ENCODE measurements at places on chromosomes 1 and 21.
A peak's percentile ranks its signal among the peaks of the same experiment; 100 is the strongest.

DNA sequence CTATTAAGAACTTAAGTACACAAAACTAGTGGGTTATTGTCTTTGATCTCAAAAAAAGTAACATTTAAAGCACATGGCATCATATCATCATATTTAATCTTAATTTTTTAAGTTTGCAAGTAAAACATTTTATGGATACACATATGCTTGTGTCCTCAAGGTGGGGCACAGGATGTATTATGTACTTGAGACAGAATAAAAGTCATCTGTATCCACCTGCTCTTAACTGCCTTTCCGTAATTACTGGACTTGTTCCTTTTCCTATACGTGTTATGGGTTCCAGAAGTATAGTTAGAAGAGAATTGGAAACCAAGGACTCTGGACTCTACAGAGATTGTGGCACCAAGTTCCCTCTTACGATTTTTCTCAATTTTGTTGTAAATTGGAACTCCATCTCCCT, 79.4 kb downstream of the FCRL5 start:
- no peak overlapping the region for H3K27ac ChIP-seq
- DNase-seq: no peak
- no peaks in the 10 kb centered on the region for H3K36me3 ChIP-seq

DNA sequence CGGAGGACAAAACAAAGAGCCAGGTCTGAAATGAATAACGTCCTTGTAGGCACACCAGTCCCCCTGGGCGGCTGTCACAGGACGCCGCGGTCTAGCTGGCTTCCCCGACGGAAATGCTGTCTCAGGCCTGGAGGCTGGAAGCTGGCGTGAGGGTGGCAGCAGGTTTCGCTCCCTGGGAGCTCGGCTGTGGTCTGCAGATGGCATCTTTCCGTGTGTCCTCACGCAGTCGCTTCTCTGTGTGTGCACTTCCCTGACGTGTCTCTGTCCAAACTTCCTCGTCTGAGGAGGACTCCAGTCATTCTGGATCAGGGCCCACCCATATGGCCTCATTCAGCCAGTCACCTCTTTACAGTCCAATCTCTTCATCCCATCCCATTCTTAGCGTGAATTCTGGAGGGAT, 14.2 kb downstream of the TNFRSF14 start:
- H3K27ac ChIP-seq: no peak overlapping the region
- DNase-seq: no peak
- H3K4me3 ChIP-seq: no peak overlapping the region
- H3K36me3 ChIP-seq: peaks cover 15% of the 10 kb centered on the region
- H3K27me3 ChIP-seq: peaks cover 5% of the 10 kb centered on the region

GRCh38 chr21:43926196-43926595, 61.2 kb downstream of the AGPAT3 start:
- H3K4me3 ChIP-seq: no peak overlapping the region
- H3K27ac ChIP-seq: no peak overlapping the region
- H3K4me1 ChIP-seq: peaks cover 25% of the 10 kb centered on the region
- no peaks in the 10 kb centered on the region for H3K27me3 ChIP-seq
- DNase-seq: no peak
- H3K36me3 ChIP-seq: peaks cover 14% of the 10 kb centered on the region

- H3K36me3 ChIP-seq: no peaks in the 10 kb centered on the region
- H3K4me3 ChIP-seq: no peak overlapping the region
- no peaks in the 10 kb centered on the region for H3K4me1 ChIP-seq
- no peak for DNase-seq
- no peak overlapping the region for H3K27ac ChIP-seq
These were observed 5.3 kb upstream of the ADAMTS5 start for GRCh38 chr21:26972192-26972591.

DNA sequence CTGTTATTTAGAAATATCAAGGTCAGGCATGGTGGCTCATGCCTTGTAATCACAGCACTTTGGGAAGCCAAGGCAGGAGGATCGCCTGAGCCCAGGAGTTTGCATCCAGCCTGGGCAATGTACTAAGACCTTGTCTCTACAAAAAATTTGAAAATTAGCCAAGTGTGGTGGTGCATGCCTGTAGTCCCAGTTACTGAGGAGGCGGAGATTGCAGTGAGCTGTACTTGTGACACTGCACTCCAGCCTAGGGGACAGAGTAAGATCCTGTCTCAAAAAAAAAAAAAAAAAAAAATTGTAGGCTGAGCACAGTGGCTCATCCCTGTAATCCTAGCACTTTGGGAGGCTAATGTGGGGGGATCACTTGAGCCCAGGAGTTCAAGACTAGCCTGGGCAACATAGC, 45.3 kb downstream of the PIK3CD start:
- no peaks in the 10 kb centered on the region for H3K27me3 ChIP-seq
- H3K4me1 ChIP-seq: peaks cover 53% of the 10 kb centered on the region
- H3K36me3 ChIP-seq: peaks cover 69% of the 10 kb centered on the region
- H3K27ac ChIP-seq: no peak overlapping the region

DNA sequence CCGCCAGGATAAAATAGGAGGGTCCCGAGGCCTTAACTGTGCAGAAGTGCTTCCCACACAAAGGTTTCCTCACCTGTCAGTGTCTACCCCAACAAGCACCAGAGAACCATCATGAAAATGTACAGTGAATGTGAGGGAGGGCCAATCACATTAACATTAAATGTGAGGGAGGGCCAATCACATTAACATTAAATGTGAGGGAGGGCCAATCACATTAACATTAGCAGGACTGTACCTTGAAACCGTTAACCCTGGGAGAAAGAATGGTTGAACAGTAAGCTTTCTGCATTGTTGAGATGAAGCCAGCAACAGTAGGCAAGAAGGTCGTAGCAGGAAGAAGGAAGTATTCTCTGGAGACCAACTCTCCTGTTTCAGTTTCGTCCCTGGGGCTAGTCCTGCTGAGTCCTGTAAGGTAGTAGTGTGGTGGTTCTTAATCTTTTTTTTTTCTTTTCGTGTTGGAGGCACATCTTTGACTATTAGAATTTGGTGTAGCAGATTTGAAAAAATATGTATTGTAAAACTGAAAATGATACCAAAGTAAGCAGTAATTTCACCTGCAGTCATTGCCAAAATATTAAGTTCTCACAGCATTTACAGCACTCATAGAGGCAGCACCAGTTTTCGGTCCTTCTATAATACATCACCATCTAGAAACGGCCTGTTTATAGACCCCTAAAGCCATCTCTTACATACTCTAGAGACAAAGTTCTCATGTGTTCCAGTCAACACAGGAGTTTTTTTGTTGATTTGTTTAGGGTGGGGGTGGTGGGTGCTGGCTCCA, 98.6 kb upstream of the PPP2R5A start:
- no peaks in the 10 kb centered on the region for H3K27me3 ChIP-seq
- peak overlapping the region; percentile 56 for H3K4me3 ChIP-seq
- H3K27ac ChIP-seq: peak overlapping the region; percentile 90
- H3K36me3 ChIP-seq: peaks cover 3% of the 10 kb centered on the region

DNA sequence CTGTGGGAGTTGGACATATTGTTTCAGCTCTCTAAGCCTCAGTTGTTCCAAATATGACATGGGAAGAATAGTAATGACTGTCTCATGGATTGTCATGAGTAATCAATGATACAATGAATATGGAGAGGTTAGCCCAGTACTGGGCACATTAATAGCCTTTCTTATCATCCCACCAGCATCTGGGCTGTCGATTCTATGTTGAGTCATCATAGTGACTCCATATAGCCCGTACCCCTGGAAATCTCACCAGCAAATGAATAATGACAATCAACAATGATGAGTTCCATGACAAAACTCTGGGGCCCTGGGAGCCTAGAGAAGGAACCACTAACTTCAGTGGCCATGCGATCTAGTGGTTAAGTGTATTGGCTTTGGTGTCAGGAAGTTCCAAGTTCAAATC, 39.7 kb upstream of the GJB5 start:
- no peaks in the 10 kb centered on the region for H3K36me3 ChIP-seq
- H3K27me3 ChIP-seq: peaks cover 2% of the 10 kb centered on the region
- no peak overlapping the region for H3K27ac ChIP-seq

GRCh38 chr1:232622378-232622777, 7.6 kb downstream of the SIPA1L2 start:
- no peak overlapping the region for H3K4me3 ChIP-seq
- no peak overlapping the region for H3K27ac ChIP-seq
- peaks cover 17% of the 10 kb centered on the region for H3K27me3 ChIP-seq
- no peak for DNase-seq
- no peaks in the 10 kb centered on the region for H3K36me3 ChIP-seq

GRCh38 chr1:210525716-210526454, 197.2 kb downstream of the HHAT start:
- no peak overlapping the region for H3K4me3 ChIP-seq
- no peak for DNase-seq
- H3K4me1 ChIP-seq: no peaks in the 10 kb centered on the region
- H3K27me3 ChIP-seq: no peaks in the 10 kb centered on the region
- H3K36me3 ChIP-seq: no peaks in the 10 kb centered on the region

GRCh38 chr1:240667351-240667750, 55.4 kb upstream of the GREM2 start:
- DNase-seq: no peak
- H3K27ac ChIP-seq: no peak overlapping the region
- H3K36me3 ChIP-seq: no peaks in the 10 kb centered on the region
- H3K4me3 ChIP-seq: no peak overlapping the region
- peaks cover 4% of the 10 kb centered on the region for H3K4me1 ChIP-seq

DNA sequence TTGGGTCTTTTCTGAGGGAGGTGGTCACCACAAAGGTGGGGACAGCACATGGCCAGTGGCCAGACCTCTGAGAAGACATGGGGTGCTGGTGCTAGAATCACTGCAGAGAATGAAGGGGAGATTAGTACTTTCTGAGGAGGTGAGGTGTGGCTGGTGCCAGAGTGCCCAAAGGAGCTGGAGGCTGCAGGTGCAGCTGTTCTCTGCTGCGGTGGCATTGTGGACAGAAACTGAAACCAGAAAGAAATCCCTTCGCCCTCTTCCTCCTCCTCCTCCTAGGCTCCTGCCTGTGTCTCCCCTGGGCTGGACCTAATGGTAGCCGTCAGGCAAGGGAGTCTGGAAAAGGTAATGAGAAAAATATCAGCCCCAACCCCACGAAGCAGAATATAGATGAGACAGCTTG, 261.7 kb downstream of the TM2D1 start:
- no peak overlapping the region for H3K4me3 ChIP-seq
- no peaks in the 10 kb centered on the region for H3K27me3 ChIP-seq
- H3K27ac ChIP-seq: no peak overlapping the region
- DNase-seq: no peak
- H3K36me3 ChIP-seq: no peaks in the 10 kb centered on the region

DNA sequence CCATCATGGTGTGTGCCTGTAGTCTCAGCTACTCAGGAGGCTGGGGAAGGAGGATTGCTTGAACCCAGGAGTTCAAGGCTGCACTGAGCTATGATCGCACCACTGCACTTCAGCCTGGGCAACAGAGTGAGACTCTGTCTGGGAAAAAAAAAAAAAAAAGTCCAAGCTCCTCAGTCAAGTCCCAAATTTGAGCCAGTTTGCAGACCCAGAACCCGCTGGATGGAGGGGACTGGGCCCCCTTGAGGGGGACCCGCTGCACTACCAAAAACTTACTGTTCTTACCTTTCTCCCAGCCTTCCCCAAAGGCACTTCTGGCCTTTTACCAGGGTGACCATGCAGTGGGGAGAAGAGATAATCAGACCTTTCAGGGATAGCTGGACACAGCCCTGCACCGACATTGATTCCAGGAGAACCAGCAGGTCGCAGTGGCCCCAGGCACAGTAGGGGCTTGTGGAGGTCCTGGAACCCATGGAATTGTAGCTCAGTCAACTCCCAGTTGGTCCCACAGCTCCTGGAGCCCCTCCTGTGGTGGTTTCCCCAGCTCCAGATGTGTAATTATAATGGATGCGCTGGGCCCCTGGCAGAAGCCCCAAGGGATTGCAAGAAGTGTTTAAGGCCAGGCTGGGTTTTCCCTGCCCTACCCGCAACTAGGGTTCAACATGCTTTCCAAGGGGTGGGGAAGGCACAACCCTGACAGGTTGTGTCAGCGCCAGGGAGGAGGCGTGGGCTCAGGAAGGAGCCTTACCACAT, 4.1 kb upstream of the WNT9A start:
- no peak overlapping the region for H3K4me3 ChIP-seq
- H3K4me1 ChIP-seq: peaks cover 3% of the 10 kb centered on the region
- no peak for DNase-seq
- no peaks in the 10 kb centered on the region for H3K36me3 ChIP-seq
- no peak overlapping the region for H3K27ac ChIP-seq
- H3K27me3 ChIP-seq: peaks cover 43% of the 10 kb centered on the region

GRCh38 chr1:210412240-210412639, 83.5 kb downstream of the HHAT start:
- no peak overlapping the region for H3K27ac ChIP-seq
- H3K27me3 ChIP-seq: no peaks in the 10 kb centered on the region
- no peaks in the 10 kb centered on the region for H3K36me3 ChIP-seq
- H3K4me3 ChIP-seq: no peak overlapping the region

DNA sequence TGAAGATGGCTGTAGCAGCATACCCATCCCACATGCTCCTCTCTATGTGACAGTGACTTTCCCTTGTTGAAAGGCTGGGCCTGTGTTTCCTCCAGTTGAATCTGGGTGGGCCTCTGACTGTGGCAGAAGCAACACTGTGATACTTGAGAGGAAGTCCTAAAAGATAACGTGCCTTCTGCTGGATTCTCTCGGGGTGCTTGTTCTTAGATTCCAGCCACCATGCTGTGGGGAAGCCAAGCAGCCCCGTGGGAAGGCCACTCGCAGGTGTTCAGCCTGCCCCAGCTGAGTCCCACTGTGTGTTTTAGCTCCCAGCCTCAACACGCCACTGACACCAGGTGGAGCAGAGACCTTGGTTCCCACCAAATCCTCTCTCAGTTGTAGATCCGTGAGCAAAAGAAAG, 31.5 kb downstream of the TRAPPC10 start:
- peaks cover 39% of the 10 kb centered on the region for H3K36me3 ChIP-seq
- H3K4me3 ChIP-seq: no peak overlapping the region
- DNase-seq: no peak
- peaks cover 14% of the 10 kb centered on the region for H3K4me1 ChIP-seq
- peak overlapping the region; percentile 28 for H3K27ac ChIP-seq

GRCh38 chr1:111190931-111191451, 9.5 kb downstream of the DENND2D start:
- peaks cover 99% of the 10 kb centered on the region for H3K4me1 ChIP-seq
- H3K27ac ChIP-seq: peak overlapping the region; percentile 73
- H3K27me3 ChIP-seq: no peaks in the 10 kb centered on the region
- H3K36me3 ChIP-seq: peaks cover 98% of the 10 kb centered on the region
- no peak overlapping the region for H3K4me3 ChIP-seq

DNA sequence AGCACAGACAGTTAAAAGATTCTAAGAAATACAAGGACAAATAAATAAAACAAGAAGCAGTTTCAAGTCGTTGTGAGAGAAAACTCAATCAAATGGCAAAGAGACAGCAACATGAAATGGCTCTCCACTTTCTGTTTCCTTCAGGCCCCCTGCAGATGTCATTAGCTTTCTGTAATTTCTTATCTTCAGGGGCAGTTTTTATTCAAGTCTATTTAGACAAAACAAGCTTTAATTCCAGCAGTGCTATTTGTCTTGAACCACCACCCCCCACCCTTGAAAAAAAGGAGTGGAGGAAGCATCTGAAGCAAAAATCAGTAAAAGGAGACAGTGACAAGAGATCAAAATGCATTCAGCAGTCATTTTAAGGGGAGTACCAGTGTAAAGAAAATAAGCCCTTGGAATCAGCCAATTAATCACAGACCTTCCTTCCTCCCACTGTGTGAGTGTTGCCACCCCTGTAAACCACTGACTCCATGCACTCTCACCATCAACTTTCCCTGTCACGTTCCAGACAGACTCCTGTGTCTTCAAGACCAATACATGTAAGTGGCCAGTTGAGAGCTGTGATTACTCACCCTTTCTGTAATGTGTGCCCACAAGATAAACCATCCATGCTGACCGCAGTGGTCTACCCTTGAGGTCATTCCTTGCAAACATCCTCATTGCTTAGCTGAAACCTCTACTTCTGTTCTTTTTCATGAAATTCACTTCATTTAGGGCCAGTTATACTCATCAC, 136.1 kb upstream of the HOOK1 start:
- no peak for DNase-seq
- no peaks in the 10 kb centered on the region for H3K36me3 ChIP-seq
- H3K27me3 ChIP-seq: no peaks in the 10 kb centered on the region

- no peak overlapping the region for H3K27ac ChIP-seq
- no peaks in the 10 kb centered on the region for H3K36me3 ChIP-seq
- no peaks in the 10 kb centered on the region for H3K27me3 ChIP-seq
- DNase-seq: no peak
These were observed 9.8 kb downstream of the INKA2 start for GRCh38 chr1:111729271-111729921.

Measured in activated CD8-positive, alpha-beta T cell treated with anti-CD3 and anti-CD28 coated beads, Interleukin-2, amount 10 ng/mL, durations not matched to agents 7 days and 5 days (primary cell).